ENCODE measurements at places on chromosomes 6 and 20.

DNA sequence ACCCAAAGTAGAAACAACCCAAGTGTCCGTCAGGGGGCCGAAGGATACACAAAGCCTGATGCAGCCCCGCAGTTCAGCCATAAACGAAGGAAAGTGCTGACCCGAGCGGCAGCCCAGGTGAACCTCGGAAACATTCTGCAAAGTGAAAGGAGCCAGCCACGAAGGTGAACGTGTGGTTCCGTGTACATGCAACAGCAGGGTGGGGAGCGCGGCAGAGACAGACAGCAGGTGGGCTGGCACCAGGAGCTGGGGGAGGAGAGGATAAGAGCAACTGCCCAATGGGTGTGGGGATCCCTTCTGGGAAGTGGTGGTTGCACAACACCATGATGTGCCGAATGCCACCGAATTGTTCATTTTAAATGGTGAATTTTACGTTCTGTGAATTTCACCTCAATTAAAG, 341.8 kb downstream of the ZFAND3 start:
- DNase-seq = no peak

DNA sequence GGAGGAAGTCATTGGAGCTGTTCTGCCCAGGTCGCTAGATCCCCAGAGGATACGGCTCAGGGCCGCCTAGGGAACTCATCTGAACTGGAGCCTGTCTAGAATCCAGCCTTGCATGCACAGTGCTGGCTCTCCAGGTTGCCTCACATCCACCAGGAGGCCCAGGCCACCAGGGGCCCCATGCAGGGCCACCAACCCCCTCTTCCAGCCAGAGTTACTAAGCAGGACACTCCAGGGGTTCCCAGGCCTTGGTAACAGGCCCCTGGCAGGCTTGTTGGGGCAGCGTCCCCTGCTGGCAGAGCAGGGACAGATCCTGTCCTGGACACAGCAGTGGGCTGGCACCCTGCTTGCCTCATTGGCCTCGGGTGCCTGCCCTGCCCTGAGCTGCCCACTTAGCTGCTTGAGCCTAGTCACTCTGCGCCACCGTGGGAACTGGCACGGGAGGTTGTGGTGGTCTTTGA, 35.3 kb downstream of the EFCAB8 start:
- peak; percentile 24 for DNase-seq

DNA sequence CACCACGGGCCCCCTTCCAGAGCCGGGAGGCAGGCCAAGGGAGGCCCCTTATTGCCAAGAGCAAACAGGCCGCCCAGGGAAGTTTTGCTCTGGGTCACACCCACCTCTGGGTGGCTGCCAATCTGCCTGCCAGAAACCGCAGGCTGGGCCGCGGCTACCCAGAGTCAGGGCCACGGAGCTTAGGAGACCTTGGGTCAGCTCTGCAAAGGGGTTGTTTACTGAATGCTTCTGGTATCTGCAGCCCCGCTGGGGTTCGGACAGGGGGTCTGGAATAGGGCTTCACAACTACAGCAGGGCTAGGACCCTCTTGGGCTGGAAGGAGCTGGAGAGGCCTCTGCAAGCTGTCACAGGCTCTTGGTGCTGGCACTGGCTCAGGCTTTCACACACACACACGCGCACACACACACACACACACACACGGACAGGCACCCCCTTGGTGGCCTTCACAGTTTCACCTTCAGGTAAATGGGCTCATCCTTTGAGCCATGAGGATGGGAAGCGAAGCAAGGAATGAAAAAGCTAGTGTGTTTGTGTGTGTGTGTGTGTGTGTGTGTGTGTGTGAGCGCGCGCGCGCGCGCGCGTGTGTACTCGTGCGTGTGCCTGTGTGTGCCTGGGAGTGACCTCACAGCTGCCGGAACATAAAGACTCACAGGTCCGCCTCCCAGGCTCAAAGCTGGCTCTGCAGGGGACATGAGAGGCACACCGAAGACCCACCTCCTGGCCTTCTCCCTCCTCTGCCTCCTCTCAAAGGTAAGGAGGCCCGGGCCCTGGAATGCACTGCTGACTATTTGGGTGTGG, at the start of gene CCN5:
Gene CCN5, plus strand, starts transcription at position 669 of the 798 bp plus-strand sequence. Its CDS starts 22 bp downstream, at position 691.
- DNase-seq = peak; percentile 83

- DNase-seq = no peak
Observed at GRCh38 chr6:139303185-139303584, 11.4 kb upstream of the TXLNB start.

DNA sequence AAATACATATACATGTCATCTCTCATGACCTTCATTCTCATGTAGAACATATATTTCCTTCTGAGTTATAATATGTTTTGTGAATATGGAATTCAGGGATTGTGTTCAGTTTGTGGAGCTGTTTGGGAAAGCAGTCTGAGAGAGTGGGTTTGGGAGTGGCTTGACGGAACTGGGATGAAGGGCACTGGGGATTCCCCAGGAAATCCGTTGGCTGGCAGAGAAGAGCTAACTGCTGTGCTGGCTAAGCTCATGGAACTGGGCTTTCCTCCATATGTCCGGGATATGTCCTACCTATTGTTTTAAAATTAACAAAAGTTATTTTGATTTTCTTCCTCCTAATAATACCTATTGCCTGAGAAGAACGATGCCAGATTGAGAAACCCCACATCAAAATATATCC, 359.5 kb upstream of the FLRT3 start:
- no peak for DNase-seq

DNA sequence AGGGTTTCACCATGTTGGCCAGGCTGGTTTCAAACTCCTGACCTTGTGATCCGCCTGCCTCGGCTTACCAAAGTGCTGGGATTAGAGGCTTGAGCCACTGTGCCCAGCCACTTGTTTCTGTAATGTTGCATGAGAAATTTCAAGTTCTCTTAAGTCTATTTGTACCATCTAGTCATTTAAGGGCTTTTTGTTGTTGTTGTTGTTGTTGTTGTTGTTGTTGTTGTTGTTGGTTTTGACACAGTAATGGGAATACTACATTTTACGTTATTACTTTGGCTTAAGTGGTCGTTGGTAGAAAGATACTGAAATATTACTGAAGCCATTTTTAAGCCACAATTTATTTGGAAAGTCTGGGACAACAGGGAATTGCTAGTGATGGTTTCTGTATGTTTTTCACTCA, 52.0 kb downstream of the CSE1L start:
- no peak for DNase-seq

GRCh38 chr6:153568628-153569027, 437.5 kb upstream of the RGS17 start:
- DNase-seq = no peak

GRCh38 chr6:46743425-46744158, 3.1 kb upstream of the ANKRD66 start:
- DNase-seq = no peak

DNA sequence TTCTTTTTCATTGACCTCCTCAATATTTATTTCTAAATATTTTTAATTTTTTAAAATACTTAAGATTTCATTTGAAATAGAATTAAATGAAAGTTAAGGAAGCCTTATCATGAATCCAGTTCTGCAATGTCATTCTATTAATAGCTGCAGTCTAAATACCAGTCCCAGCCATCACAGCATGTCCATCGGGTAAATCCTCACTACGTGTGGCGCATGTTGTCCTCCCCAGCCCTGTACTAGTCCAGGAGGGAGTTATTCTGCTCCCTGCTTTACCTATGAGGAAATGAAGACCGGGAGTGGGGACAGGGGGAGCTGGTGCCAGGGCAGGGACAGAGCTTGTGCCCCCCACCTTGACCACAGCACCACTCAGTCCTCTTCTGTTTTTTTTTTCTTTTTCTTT, 125.1 kb upstream of the QKI start:
- DNase-seq = no peak

- DNase-seq = no peak
Observed at GRCh38 chr6:169787797-169788196, 36.4 kb downstream of the ERMARD start.

DNA sequence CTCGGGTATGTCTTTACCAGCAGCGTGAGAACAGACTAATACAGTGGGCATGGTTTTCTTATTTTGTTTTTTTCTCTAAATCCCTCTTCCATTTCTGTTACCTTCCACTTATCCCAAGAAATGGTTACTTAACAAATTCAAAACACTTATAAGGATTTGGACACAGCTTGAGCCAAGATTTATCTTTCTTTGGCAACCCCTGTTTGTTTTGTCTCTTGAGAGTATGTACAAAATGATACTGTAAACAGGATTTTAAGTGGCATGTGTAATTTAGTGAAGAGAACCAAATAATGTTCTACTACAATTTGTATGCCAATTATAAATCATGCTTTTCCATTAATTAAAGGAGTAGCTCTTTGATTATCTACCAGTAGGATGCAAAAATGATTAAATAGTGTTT, 51.4 kb downstream of the PPP1R14C start:
- no peak for DNase-seq

- DNase-seq = no peak
Observed at GRCh38 chr20:10910535-10911178, 236.9 kb upstream of the JAG1 start.

DNA sequence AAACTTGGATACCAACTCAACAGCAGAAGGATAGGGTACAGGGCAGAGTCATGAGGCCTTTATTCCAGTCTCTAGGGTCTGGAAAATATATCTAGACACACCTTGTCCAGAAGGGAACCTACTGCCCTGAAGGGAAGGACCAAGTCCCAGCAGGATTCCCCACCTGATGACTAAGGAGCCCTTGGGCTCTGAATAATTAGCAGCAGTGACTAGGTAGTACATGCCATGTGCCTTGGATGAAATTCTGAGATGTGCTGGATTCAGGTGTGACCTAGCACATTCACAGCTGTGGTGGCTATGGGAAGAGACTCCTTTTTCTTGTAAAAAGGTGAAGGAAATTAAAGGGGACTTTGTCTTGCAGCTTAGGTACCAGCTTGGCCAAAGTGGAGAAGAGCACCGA, 364.3 kb upstream of the PTCHD4 start:
- DNase-seq = no peak

DNA sequence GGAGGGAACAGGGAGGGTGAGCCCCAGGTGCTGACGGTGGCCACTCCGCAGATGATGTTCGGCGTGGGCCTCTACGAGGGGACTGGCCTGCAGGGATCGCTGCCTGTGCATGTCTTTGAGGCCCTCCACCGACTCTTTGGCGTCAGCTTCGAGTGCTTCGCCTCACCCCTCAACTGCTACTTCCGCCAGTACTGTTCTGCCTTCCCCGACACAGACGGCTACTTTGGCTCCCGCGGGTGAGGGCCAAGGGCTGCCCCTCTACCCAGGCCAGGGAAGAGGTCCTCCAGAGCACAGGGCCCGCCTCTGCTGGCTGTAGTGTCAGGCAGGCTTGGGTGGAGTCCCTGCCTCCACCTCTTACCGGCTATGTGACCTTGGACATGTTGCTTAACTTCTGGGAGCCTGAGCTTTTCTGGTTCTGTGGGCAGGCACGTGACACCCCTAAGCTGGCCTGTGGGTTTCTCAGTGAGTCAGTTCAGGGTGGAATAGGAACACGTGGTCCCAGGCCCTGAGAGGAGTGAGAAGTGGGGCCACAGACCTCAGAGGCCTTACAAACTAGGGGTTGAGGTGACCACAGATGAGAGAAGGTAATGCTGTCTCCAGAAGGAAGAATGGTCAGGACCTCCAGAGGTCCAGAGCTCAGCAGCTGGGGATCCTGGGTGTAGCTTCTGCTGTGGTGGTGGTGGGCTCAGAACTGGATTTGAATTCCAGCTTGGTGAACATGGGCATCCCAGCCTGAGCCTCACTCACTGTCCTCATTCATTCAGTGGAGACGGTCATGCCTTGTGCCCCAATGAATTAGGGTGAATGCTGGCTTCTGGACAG, 11.9 kb downstream of the PCIF1 start:
- peak; percentile 88 for DNase-seq

DNA sequence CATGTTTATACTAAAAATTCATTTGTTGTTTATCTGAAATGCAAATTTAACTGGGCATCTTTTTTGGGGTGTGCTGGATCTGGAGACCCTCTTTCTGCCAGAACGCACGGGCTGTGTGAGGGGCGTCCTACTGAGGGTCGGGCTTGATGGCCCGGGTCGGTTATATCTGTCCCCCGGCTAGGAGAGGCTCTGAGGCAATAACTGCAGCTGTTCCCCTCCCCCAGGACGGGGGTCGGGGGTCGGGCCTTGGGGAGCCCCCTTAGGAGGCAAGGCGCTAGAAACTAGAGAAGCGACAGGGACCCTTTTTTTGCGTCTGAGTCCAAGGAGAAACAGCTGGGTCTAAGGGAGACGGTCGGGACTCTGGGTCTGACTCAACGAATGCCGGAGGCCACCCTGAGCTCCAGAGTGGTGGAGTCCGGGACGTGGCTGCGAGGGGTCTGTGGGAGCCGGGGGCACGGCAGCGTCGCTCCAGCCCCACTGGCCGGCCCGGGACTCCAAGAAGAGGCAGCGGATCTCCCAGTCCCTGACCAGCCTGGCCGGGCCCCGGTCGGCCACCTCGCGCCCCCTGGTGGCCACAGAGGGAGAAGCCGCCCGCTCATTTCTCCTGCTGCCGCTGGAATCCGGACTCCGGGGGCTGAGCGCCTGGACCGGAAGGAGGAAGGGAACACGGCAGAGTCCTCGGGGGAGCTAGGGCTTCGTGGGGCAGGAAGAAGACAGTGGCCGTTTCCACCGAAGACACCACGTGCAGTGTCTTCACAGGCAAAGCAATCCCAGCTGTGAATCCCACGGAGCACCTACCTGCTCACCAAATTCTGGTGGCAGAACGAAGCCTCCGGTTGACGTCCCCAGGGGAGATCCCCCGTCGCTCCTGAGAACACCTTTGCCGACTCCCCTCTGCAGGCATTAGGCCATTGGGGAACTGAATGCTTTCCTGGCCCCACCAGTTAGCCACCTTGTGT, 24.0 kb upstream of the SCML4 start:
- peak; percentile 88 for DNase-seq

DNA sequence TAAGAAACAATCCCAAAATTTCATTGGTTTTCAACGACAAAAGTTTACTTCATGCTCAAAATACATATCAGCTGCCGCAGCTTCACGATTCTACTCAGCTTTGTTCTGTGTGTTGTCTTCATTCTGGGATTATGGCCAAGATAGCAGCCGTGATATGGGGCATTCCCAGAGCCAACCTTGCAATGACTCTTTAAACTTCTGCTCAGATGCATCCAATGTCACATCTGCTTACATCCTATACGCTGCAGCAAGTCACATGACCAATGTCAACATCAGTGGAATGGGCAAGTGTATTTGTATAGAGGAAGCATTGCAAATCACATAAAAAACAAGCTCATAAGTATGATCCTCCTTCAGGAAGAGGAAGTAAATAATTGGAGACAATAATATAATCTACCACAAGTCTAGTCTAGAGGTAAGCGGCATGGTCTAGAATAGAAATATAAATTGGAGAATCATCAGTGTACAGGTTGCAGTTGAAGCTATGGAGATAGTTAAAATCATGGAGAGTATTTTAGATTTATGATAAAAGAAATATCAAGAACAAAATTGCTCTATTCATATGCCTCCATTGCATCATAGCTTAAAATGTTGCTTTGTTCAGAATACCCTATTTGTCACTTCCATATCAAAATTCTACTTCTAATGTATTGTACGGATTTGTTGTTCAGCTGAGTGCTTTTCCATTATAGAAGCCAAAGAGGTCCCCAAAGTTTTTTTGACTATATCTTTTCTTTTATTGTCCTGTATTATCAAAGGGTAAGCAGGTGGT, 7.2 kb upstream of the C6orf141 start:
- DNase-seq = no peak

Measured in EL (cell line).